ENCODE measurements at places on chromosomes 4 and X. TPM values are rescaled to one million over a fixed set of nuclear protein-coding genes. Genes with fewer than 3 reads are reported as not detected.

- DNase-seq = no peak
These were observed 93.7 kb downstream of the ADGRL3 start for GRCh38 chr4:61293707-61294400.

GRCh38 chr4:43843501-43843900 is 605.1 kb downstream of the KCTD8 start:
- DNase-seq = no peak

DNA sequence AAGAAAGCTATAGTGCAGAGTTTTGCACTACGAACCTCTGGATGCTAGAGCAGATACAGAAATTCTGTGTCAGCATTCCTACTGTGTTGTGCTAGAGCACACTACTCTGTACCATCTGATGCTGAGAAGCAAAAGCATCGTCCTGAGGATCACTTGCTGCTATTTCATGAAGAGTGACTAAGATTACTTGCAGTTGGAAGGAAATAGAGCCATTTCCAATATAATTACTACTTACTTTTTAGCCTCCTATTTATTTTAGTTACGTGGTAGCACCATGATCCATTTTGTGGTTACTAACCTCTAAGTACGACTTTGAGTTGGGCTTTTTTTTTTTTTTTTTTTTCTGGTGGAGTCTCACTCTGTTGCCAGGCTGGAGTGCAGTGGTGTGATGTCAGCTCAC is 226.7 kb downstream of the PALLD start:
- DNase-seq = no peak

DNA sequence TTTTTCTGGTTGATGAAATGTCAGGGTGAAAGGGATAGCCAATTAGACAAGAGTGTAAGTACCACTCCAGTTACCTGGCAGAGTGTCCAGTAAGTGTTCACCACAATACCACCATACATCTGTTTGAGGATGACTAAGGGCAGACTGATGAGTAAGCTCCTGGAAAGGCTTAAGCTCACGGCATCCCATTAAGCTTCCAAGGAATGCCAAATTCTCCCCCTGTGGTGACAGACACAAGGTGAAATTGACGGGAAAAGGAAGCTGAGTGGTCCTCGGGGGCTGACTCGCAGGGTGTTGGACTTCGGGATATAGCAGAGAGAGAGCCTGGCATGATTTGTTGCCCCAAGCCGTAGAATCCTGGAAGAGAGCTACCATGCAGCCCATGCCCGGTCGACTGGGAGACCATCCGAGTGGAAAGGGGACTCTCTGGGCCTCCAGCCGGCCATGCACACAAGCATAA is 7.6 kb upstream of the BST1 start:
- no peak for DNase-seq

GRCh38 chr4:19224820-19225219 is 1026.9 kb upstream of the SLIT2 start:
- no peak for DNase-seq

- peak; percentile 78 for DNase-seq
These were observed 185.6 kb downstream of the RAP1GDS1 start for GRCh38 chr4:98446499-98447375.

DNA sequence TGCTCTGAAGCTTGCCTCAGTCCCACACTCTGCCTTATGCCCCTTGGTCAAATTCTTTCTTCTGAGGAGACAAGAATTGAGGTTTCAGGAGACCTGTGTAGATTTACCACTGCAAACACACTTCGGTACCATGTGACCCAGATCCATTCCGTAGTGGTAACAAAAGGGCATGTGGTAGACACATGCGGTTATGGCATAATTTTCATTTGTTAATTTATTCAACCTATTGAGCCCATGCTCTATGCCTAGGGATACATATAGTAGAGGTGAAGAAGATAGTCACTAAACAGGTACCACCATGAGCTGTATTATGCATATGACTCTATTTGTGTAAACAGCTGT is 190.9 kb downstream of the NDST4 start:
- DNase-seq = no peak

DNA sequence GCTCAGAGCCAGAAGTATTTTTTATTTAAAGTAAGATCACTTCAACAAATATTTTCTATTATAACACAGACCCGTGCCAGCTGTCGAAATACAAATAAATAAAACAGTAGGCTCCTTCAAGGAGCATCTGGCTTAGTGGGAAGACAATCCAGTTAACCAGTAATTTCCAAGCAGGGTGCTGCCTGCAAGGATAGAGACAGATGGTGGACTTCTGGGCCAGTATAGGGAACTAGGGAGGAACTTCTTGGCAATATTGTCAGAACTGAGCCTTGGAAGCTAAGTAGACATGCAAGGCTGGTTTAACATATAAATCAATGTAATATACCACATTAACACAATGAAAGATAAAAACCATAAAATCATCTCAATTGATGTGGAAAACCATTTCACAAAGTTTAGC is 17.0 kb upstream of the MTMR1 start:
- DNase-seq = no peak

GRCh38 chr4:77225022-77225421 is 68.0 kb downstream of the CCNG2 start:
- DNase-seq = no peak

DNA sequence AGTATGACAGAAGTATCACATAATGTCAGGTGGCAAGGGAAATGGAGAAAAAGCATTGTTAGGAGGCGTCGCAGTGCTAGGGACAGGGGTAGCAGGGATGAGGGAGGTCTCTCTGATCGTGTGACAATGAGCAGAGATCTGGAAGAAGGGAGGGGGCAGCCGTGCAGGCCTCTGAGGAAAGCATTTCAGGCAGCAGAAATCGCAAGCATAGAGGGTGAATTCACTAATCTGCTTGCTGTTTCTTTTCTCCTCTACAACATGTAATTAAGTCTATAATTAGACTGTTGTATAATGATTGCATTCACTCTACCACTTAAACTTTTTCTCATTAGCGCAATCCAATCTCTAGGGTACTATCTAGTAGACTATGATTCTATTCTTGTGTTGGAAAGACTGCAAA is 9.1 kb downstream of the CYP4V2 start:
- no peak for DNase-seq

- DNase-seq = no peak
These were observed 1425.8 kb downstream of the PCDH7 start for GRCh38 chr4:32145987-32146386.

GRCh38 chr4:18435781-18436180 is 414.2 kb upstream of the LCORL start:
- no peak for DNase-seq

DNA sequence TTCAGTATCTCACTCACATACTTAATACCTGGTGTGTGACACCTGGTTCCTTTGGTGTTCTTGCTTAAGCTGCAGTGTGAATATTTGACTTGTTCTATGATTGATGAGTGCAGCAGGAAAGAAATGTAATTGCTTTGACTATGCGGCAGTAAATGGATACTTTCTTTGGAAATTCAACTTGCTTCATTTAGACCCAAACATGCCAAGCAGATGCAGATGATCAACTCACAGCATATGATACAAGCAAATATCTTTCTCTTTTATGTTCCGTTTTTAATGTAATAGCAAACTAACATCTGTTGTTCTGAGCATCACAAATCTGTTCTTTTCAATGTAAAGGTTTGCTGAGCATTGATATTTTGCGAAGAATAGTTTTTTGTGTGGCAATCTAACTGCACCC is 549.5 kb downstream of the C4orf33 start:
- no peak for DNase-seq

GRCh38 chrX:40496728-40497127 is 84.0 kb upstream of the ATP6AP2 start:
- no peak for DNase-seq

DNA sequence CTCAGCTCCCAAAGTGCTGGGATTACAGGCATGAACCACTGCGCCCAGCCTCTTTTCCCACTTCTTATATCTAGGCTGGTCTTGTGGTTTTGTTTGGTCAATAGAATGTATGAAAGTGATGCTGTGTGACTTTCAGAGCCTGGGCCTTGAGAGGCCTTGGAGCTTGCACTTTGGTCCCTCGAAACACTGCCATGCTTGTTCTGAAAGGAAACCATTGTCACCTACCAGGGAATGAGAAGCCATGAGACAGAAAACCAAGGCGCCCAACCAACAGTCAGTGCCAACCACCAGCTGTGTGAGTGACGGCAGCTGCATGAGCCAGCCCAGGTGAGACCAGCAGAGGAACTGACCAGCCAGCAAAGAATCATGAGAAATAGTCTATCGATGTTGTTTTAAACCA is 57.4 kb downstream of the SCD5 start:
- DNase-seq = no peak

DNA sequence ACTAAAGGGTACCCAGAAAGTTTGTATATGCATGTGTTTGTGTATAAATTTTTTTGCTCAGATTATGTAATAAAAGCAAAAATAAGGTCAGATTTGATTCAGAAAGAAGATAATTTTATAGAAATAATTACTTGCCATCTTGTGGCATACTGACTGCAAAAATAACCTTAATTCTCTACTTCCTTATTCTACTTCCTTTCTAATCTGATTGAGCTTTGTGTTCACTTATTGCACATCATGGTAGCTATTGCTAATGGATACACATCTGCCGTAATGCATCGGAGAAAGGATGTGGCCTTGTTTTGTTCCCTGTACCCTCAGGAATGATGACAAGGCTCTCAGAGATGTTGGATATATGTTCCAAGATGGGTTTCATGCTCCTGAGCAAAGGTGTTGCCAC is 10.5 kb upstream of the GNPDA2 start:
- DNase-seq = no peak

- DNase-seq = no peak
These were observed 42.0 kb downstream of the TMEM150C start for GRCh38 chr4:82519776-82520175.

DNA sequence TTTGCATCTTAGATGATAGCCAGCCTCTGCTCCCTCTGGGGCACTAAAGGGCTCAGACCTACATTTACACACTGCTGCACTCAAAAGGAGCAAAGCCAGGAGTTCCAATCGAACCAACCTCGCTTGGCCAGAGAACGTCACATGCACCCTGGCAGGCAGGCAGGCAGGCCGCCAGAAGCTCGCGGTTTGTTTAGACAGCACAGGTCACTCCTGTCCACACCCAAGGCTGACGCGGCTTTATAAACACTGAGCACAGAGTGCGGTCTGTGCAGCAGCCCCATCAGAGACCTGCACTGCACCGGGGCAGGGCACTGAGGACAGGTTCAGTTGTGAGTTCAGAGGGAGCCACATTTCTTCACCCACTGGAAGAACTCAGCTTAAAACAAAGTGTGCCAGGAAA is 143.9 kb downstream of the BCOR start:
- no peak for DNase-seq

- DNase-seq = peak; percentile 57
These were observed 909 bp upstream of the SLAIN2 start for GRCh38 chr4:48340276-48340964.

- DNase-seq = no peak
These were observed 60.8 kb downstream of the SPCS3 start for GRCh38 chr4:176380352-176381157.

- no peak for DNase-seq
These were observed 26.6 kb upstream of the IRF2 start for GRCh38 chr4:184500748-184501589.

GRCh38 chr4:136412708-136413107 is 1119.6 kb downstream of the PCDH18 start:
- no peak for DNase-seq

DNA sequence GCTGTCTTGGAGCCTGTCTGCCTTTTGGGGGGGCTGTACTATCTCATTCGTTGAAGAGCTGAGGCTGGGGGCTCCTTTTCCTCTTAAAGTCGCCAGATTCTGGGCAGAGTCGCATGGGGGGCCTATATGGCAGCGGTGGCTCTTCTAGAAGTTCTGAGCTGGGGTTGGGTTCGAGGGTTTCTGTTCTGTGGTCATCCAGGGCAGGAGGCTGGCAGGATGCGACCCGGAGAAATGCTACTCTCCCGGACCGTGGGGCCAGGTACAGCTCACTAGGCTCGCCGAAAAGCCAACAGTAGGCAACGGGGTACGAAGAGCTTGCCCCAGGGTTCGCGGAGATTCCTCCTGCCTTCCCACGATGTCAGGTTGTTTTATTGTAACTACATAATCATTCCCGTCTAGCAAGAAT is 1.9 kb upstream of the CITED1 start:
- DNase-seq = no peak

DNA sequence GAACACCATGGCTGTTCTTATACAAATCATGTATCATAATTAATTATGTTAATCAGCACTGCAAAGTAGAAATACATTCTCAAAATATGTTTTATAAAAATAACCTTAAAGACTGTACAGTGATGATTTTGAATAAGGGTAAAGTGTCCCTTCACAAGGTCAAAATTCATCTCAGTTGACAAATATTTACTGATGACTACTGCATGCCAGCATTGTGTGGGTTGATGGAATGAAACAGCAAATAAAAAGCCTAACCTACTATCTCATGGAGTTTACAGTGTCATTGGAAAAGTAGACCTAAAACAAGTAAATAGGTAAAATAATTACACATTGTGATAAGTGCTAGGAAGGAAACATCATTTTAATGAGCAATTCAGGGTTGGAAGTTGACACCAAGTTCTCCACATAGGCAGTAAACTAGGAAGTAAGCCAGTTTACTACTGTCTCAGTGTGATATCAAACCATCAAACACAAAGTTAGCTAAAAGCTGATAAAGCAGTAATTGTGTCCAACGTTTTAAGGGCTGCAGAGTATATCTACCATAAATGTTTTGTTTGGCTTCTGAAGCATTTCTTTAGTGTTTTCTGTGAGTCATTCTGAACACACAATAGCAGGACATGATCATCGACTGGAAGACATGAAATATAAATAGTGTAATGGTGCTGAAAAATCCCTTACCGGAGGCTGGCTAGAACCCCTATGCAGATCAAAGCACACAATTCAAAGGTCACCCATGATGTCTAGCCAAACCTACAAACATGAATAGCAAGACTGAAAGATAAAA is 221.8 kb downstream of the DACH2 start:
- DNase-seq = no peak

DNA sequence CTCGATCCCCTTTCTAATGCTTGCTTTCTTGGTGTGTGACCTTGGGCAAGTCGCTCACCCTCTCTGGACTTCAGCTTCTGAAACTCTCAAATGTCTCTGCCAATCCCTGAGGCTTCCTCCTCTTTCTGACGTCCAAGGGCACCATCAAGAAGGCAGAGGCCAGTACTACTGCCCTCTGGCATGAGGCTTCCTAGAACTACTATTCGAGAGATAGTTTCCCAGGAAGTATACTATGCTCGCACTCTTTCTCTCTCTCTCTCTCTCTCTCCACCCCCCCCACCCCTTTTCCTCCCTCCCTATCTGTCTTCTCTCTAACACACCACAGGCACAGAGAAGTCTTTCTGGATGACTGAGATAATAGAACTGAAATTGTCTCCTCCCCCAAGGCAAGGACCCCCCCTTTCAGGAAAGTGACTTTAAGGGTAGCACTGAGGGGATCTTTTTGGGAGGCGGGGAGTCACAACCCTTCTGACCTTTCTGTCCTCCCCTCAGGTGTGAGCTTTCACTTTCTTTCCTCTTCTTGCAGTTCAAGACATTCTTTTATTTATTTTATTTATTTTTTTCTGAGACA is 20.0 kb upstream of the BCOR start:
- DNase-seq = no peak

- DNase-seq = peak; percentile 46
These were observed at the start of gene FLNA for GRCh38 chrX:154374313-154375155. Gene FLNA (minus strand): TSS chrX:154374634. CDS start chrX:154371245, 3,389 bp downstream.

- no peak for DNase-seq
These were observed 20.3 kb upstream of the DHX15 start for GRCh38 chr4:24604558-24605214.

USP27X gene
- 2.2 TPM for total RNA-seq

EDA gene
- total RNA-seq = 0.73 TPM

DDX53 gene
- total RNA-seq = not detected

PAPSS1 gene
- total RNA-seq = 31.0 TPM

GPRIN3 gene
- total RNA-seq = 12.2 TPM

FRG2 gene
- total RNA-seq = not detected

WWC2 gene
- 3.6 TPM for total RNA-seq

TEX13B gene
- total RNA-seq = not detected

PAGE2 gene
- not detected for total RNA-seq

PLP1 gene
- total RNA-seq = not detected

NUP62CL gene
- total RNA-seq = 2.5 TPM
